ENCODE measurements at places on chromosomes 3 and 15.

DNA sequence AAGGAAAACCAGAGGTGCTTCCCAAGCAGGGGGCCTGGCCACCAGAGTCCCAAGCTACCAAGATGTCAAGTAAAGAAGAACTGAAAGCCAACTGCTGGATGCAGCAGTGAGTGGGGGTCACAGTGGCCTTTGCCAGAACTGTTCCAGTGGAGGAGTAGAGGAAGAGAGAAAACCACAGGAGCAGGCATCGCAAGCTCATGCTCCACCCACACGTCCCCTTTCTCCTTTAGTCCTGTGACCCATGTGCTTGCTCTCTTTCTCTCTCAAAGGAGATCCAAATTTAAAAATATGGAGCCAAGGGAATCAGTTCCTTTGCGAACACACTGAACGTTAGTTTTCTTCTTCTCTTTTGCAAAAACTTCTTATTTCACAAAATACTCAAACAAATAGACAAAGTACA, 12.4 kb upstream of the ABHD2 start:
- no peak for DNase-seq

DNA sequence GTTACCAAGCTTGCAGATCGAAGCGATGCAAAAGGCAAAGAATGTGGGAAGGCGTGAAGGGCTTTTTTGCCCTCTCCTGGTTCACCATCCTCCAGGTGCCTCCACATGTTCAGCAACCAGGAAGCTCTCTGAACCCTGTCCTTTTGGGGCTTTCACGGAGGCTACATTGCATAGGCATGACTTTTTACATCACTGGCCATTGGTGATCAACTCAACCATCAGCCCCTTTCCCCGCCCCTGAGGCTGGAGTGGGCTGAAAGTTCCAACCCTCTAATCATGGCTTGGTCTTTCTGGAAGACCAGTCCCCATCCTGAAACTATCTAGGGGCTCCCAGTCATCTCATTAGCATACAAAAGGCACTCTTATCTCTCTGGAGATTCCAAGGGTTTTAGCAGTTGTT, 52.6 kb downstream of the UACA start:
- no peak for DNase-seq

DNA sequence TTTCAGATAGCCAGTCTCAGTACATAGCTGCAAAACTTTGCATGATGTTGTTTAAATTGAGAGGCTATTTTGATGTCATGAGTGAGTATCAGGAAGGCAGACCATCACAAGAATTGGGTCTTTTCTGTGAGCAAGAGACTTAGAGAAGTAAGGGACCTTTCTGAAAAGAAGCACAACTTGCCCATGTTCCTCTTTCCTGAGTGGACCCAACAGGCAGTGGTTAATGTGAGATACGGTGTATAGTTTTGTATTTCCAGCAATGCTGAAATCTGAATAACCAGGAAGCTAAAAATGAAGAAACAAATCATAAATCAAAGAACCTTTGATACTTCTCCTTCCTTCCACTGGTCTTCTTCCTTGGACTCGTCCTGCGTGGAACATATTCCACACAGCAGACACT, 25.1 kb downstream of the MCTP2 start:
- DNase-seq, result no peak

- DNase-seq, result no peak
Observed at GRCh38 chr15:42730135-42730534, 6.8 kb downstream of the CDAN1 start.

GRCh38 chr15:31367730-31368344, 41.2 kb downstream of the KLF13 start:
- DNase-seq, result peak; percentile 53

DNA sequence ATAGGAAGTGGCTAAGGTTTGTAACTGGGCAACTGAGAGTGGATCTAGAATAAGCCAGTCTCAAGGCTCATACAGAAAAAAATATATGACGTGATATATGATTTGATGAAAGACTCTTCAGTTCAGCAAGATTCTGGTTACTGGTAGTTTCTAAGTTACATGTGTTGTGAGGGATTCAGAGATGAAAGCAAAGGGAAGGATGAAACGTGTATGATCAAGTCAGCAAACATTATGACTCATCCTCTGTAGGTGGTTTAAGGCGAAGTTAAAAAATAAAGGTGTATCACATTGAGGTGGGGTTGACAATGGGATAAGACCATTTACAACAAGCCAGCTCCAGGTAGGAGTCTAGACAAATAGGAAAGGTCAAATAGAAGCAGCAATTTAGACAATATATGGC, 16.2 kb downstream of the TERC start:
- DNase-seq, result no peak

DNA sequence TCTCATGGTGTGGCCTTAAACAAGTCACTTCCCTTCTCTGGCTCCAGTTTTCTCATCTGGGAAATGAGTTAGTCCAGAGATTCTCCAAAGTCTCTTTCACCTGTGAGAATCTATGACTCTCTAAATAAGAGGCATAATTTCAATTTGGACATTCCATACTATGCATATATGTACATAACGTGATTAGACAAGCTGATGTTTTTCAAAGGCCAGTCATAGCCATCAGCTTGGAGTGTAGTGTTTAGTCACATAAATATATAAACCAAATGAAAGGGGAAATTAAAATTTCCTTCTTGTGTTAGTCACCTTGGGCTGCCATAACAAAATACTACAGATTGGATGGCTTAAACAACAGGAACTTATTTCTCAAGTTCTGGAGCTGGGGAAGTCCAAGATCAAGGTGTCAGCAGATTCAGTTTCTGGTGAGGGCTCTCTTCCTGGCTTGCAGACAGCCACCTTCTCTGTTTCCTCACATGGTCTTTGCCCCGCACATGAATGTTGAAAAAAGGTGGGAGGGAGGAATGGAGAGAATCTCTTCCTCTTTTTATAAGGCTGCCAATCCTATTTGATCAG, 19.4 kb downstream of the TMEM41A start:
- DNase-seq, result no peak

DNA sequence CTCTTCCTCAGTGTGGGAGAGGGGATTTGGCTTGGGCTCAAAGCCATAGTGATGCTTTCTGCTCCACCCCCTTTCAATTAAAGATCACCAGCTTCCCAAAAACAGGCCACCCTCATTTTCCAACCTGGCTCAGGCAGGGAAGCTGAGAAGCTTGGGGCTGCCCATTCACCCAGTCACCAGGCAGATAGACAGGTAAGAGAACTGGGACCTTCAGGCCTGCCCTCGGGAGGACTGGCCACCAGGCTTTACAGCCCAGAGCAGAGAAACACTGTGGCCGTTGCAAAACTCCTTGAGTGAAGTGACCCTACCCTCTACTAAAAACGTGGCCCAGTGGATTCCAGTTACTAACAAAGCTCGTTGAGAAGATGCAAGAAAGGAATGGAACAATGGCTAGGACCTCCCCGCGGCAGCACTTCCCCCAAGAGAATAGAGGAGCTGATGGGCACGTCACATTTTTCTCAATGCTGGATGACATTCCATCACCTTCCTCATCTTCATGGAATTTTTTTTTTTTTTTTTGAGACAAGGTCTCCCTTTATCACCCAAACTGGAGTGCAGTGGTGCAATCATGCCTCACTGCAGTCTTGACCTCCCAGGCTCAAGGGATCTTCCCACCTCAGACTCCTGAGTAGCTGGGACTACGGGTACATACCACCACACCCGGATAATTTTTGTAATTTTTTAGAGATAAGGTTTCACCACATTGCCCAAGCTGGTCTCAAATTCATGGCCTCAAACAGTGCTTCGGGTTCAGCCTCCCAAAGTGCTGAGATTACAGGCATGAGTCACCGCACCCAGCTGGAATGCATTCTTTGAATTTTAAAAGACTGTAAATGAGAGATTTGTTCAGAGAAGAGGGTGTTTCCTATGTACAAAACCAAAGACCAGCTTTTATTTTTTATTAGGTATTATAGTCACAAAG, 37.9 kb downstream of the LIPC start:
- no peak for DNase-seq

GRCh38 chr15:26772154-26773066, at the start of gene GABRB3:
GABRB3 (minus strand) TSS chr15:26773066.
- no peak for DNase-seq

- DNase-seq, result peak; percentile 59
Observed at GRCh38 chr3:72738752-72739530, 109.3 kb downstream of the SHQ1 start.

DNA sequence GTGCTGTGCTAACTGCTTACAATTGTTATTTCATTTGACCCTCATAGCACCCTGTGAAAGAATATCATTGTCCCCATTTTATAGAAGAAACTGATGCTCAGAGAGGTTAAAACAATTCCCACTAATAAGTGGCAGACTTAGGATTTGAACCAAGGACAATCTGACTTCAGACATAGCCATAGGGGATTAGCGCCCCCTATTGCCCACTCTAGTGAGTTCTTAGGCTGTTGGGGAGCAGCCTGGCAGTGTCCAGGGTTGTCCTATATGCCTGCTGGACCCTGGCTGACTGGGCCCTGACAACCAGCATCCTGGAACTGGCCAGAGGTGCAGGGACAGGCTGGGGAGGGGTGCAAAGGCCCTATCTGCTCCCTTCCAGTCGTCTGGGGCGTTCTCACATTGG, 15.4 kb downstream of the DPH3 start:
- peak; percentile 46 for DNase-seq

DNA sequence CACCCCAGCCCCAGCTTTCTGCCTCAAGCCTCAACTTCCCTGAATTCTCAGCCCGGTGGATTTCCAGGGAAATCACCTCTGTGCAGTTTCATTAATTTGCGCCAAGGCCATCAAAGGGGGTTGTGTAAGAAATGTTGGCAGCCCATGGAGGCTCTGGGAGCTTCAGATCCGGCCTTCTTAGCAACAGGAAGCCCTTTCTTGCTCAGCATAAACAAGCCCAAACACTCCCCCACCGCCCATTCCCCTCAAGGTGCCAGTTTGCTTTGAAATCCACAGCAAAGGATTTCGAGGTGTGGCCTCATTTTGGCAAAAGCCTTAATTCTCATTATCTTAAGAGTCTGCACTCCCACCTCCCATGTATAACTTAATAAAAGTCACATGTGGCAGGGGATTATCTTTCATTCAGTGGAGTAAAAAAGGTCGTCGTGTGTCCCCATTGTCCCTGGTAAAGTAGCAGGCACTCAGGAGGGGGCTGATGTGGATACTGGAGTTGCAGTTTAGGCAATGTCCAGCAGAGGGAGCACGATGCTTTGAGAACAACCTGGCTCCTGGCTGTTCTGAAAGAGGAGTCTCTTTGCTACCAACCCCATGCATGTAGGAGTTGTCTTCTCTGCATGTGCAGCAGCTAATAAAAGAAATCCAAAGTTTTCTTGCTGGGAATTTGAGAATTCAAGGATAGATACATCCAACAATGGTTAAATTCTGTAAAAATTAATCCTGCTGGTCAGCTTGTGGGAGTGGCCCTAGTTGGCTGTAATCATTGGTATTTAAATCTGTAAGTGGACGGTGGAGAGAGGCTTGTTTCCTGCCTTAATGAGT, 39.5 kb downstream of the EBLN2 start:
- DNase-seq, result peak; percentile 81

- no peak for DNase-seq
Observed at GRCh38 chr3:64228110-64228509, 2.8 kb upstream of the PRICKLE2 start.

DNA sequence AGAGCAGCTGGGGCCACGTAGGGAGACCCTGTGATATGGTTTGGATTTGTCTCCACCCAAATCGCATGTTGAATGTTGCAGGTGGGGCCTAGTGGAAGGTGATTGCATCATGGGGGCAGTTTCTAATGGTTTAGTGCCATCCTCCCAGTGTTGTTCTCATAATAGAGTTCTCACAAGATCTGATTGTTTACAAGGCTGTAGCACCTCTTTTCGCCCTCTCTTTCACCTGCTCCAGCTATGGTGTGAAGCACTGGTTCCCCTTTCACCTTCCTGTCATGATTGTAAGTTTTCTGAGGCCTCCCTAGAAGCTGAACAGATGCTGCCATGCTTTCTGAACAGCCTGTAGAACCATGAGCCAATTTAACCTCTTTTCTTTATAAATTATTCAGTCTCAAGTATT, 198.9 kb upstream of the CBLB start:
- no peak for DNase-seq

GRCh38 chr15:80804970-80805495, 25.9 kb downstream of the CEMIP start:
- DNase-seq, result no peak

GRCh38 chr15:38692789-38693062, 128.1 kb upstream of the RASGRP1 start:
- no peak for DNase-seq

DNA sequence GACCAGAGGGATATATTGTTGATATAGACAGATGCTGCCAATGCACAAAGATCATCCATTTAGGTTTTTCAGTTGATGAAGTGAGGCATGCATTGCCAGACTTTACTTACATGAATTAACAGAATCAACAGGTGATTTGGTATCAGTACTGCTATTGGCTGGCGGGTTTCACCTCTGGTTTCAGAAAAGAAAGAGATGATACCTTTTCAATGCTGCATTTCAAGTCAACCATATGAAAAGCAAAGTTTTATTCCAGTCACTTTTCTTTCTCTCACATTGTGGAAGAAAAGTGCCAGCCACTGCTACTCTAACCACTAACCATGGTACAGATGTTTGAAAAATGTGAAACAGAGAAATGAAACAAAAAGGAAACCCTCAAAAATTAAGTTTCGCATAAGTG, 289.1 kb downstream of the TIGIT start:
- DNase-seq, result no peak

GRCh38 chr3:58042947-58043707, 34.9 kb downstream of the FLNB start:
- no peak for DNase-seq

GRCh38 chr15:61069394-61070075, 159.6 kb downstream of the RORA start:
- DNase-seq, result no peak

- DNase-seq, result no peak
Observed at GRCh38 chr3:152626226-152626625, 208.7 kb upstream of the P2RY1 start.

- DNase-seq, result no peak
Observed at GRCh38 chr3:180947761-180948390, 35.4 kb downstream of the FXR1 start.

DNA sequence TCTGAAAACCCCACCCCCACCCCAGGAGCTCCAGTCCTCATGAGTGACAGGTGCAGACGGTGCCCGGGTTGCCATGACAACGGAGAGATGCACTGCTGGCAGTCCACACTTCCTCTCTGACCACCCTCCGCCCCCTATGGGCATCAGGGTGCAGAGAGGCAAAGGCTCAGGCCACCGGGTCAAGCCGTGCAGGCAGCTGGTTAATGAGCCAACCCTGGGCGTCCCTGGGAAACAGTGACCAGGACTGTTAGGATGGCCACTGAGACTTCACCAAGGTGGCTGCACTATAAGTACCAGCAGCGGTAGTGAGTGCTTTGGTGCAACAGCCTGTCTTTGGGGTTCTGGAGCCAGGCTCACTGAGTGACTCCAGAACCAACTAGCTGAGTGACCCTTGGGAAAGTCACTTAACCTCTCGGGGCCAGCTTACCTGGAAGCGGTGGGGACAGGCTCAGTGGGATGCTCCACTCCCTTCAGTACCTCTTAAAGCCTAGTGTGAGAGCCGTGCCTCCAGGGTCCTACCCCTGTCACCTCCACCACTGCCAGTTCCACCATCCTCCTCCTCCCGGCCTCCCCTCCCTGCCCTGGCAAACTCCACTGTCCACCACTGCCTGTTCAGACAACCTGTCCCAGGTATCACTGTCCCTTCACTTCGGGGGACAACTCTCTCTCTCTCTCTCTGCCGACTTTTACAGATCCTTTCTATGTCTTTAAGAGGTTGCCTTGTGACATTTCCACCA, 121.0 kb upstream of the PRR20G start:
- peak; percentile 52 for DNase-seq

Data from RPMI8226 (cell line).